Umbilical cord (tissue), 2 donors: ENCODE measurements at places on chromosomes 3 and 15.

DNA sequence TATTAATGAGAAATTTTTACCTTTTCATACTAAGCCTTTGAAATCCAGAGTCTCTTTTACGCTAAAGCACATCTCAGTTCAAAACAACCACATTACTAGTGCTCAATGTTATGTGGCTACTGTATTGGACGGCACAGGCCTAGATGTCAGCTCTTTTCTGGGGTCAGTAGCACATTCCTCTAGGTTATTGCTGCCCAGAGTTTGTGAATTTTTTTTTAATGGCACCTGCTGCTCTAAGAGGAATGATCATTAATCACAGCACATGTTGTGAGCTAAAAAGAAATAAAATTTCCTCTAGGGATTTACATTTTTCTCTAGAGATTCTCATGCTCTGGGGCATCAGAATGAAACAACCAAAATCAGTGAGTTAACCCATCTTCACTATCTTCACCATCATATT is 436.8 kb upstream of the THBS1 start:
- no peak for DNase-seq

DNA sequence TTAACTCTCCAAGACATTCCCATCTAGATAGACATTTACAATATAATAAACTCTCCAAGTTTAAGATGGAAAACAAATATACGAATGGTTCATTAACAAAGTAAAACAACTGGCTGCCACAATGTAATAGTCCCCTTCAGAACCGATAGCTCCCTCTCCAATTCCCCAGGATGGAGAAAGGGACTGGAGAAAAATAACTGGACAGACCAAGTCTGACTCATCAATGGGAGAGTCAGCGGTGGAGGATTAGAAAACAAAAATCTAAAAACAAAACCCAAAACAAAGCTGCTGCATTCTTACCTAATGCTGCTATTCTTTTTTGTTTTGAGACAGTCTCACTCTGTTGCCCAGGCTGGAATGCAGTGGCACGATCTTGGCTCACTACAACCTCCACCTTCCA is 468.1 kb downstream of the SHQ1 start:
- DNase-seq = peak; percentile 18

GRCh38 chr3:6088433-6088832 is 772.5 kb upstream of the GRM7 start:
- no peak for DNase-seq

DNA sequence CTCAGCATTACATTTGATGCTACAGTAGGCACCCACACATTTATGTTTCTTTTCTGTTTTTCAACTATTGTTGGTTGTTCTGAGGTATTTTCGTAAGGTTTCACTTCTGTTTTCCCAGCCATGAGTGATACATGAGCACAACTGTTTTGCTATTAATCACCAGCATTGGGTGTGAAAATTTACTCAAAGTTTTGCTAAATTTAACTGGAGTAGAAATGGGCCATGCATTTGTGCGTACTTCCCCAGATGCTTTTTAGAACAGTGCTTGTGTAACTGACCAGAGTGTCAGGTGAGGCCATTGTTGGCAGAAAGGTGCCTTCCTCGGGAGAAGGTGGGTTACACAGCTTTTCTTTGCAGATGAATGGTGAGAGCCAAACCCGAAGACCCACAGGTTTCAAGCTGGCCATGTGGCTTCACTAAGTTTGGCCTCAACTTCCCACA is 70.4 kb downstream of the ST6GAL1 start:
- DNase-seq = no peak

DNA sequence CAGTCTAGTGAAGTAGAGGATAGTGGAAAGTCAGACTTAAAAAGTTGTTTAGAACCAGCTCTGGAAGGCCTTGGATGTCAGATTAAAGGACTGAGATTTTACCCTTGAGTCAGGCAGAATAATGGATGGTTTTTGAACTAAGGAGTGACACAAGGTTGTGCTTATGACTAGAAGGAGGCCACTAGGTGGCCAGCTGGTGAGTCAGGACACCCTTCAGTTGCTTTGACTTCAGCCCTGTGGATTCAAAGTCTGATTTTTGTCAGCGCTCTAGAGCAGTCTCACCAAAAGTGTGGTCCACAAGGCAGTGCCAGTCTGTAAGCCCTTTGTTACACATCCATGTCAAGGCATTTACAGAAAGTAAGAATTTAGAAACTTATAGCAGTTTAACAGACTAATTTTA is 3.8 kb upstream of the GABPB1 start:
- no peak for DNase-seq

DNA sequence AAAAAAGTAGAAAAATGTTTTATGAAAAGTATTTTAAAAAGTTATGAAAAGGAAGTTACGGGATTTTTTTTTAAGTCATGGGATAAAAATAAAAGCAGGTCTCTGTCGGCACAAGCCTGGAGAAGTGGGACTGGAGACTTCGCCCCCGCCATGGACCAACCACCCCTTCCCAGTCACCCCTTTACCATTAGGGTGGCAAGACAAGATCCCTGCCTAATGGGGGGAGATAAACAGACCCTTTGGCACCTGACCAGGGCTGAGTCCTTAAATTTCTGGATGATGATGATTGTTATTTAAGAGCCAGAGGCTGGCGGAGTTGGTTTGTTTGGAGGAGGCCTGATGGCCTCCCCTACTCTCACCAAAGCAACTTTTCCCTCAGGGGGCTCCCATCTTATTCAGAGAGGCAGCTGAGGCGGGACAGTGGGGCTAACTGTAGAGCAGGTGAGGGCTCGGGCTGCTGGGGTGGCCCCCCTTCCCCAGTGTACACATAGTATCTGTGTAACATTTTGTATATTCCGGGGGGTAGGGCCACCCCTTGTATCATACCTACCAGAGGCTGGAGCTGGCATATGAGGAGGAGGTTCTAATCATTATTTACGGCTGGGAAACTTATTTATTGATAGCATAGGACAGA is 74.0 kb downstream of the ADAMTS7 start:
- DNase-seq = no peak

DNA sequence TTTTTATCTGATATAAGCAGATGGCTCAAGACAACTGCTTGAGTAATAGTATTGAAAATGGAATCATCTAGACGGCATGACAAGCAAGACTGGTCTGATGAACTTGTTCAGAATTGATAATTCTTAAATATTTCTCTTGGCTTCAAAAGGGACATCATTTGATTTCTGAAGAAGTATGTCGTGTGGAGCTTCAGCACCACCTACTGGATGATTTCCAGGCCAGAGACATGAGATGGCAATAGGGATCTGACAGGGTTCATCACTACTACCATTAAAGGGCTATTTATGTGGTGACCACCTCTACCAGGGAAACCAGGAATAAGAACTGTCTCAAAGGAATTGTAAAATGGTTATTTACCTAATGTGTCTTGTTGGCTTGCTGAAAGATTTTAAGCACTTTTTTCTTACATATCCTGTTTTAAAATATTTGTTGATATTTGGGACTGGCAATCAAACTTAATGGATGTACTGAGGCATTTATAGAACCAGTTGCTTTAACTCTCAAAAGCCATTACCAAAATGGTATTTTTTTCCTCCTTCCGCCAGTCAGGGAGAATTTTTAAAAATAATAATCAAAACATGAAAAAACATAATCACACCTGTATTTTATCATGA is 99.5 kb upstream of the FAM98B start:
- DNase-seq = peak; percentile 69

DNA sequence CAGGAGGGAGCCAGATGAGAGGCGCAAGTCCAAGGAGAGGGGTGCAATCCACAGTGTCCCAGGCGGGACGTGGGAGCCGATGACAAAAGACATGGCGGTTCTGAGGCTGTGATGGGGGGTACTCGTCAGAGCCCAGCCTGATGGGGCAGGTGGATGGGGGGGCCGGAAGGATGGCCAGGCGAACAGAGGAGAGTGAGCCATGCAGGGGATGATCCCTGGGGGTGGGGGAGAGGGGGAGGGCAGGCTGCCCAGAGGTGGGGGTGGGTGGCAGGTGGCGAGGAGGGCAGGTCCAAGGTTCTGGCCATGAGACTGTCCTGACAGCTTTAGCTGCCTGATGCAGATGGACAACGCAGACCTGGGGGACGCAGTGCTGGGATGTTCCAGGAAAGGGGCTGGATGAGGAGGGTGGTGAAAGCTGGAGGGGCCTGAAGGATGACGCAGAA is 8.9 kb upstream of the CSPG4 start:
- DNase-seq = no peak

GRCh38 chr3:1183320-1184048 is 90.7 kb downstream of the CNTN6 start:
- peak; percentile 76 for DNase-seq

DNA sequence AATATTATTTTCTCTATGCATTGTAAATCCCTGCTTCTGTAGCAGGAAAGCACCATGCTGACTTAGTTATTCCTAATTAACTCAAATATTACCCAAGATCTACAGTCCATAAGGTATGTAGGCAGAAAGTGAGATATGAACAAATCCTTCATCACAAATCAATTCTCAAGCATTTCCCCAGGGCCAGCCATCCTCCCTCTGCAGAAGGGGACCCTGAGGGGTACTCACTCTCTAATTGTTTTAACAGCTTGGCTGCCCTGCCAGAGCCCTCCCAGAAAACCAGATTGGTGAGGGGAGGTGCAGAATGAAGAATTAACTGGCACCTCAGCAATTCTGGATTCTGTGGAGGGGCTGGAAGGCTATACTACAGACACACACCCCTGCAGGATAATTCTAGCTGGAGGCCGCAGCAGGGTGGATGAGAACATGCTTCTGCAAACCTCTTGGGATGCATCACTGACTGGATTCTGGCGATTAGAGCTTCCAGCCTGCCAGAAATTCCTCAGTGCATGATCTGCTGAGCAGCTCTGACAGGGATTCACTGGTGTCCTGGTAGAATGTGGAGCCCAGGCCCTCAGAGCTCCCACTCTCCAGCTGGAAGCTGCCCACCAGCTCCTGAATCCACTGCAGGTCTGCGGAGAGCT is 88.6 kb upstream of the HERC1 start:
- DNase-seq = peak; percentile 79

- DNase-seq = no peak
Observed at GRCh38 chr3:61910732-61911131, 349.4 kb downstream of the PTPRG start.

GRCh38 chr3:150414258-150414657 is 6.2 kb downstream of the TSC22D2 start:
- peak; percentile 71 for DNase-seq

GRCh38 chr15:94297558-94297957 is 66.2 kb downstream of the MCTP2 start:
- DNase-seq = peak; percentile 43

GRCh38 chr3:143600756-143601718 is 247.2 kb downstream of the SLC9A9 start:
- DNase-seq = no peak

- DNase-seq = peak; percentile 29
Observed at GRCh38 chr3:129824926-129825541, 68.5 kb downstream of the TMCC1 start.

GRCh38 chr15:41513506-41514227 is at the start of gene LTK:
TSS of gene LTK (minus strand) at chr15:41513827. CDS start at chr15:41513709, 118 bp downstream.
- DNase-seq = peak; percentile 28

GRCh38 chr3:156252656-156253055 is 132.3 kb downstream of the KCNAB1 start:
- DNase-seq = peak; percentile 50

DNA sequence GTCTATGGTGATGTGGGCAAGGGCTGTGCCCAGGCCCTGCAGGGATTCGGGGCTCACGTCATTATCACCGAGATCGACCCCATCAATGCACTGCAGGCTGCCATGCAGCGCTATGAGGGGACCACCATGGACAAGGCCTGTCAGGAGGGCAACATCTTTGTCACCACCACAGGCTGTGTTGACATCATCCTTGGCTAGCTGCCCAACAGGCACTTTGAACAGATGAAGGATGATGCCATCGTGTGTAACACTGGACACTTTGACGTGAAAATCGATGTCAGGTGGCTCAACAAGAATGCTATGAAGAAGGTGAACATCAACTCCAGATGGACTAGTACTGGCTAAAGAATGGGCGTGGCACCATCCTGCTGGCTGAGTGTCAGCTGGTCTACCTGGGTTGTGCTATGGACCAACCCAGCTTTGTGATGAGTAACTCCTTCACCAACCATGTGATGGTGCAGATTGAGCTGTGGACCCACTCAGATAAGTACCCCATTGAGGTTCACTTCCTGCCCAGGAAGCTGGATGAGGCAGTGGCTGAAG is 6.1 kb upstream of the USP8 start:
- no peak for DNase-seq

DNA sequence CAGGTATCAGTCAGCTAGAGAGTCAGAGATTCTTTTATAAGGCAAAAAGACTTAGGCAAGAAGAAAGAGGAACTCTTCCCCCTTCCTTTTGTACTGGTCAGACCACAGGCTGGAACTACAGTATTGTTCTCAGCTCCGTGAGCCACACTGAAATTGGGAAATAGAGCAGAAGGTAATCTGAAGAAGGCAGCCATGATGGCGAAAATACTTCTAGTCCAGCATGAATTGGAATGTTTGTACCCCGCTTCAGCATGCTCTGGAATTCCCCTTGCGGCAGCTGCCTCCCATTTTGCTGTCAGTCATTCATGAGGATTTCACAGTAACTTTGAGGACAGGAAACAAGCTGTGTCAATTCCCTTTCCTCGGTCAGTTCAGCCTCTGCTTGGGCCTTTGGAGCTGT is 96.2 kb downstream of the CORO2B start:
- no peak for DNase-seq

DNA sequence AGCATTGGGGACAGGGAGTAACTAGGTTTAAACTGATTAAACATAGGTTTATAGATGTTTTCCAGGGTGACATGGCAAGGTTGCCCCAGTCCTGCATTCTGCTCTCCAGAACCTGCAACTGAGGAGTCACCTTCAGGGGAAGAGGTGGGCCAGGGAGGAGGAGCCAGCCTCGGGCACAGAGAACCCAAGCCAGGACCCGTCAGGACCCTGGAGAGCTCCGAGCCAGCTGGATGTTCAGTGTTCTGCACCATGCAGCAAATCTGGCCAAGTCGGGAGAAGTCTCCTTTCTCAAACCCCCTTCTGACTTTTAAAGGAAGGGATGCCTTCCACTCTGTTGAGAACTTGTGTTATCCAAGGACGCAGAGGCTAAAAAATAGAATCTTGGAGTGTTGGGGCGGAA is 62.1 kb upstream of the SLC6A11 start:
- DNase-seq = peak; percentile 44

- DNase-seq = no peak
Observed at GRCh38 chr15:74217907-74218885, 15.6 kb upstream of the STRA6 start.

- no peak for DNase-seq
Observed at GRCh38 chr15:73858062-73858461, 15.3 kb upstream of the TBC1D21 start.

DNA sequence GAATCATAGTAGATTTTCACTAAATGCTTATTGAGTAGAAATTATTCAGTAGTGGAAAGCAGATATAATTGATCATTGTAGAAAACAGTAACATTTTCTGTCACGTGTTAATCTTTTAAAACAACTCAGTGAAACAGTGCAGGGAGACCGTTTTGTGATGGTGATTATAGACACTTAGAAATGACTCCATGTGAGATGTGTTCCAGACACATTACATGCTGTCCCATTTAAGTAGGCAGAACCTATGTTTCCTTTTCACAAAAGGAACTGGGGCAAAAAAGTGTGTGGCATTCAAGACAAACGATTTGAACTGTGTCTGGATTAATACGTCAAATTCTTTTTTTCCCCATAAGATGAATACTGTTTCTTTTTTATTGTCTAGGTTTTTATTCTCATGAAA is 126.5 kb downstream of the TCF12 start:
- no peak for DNase-seq

- DNase-seq = peak; percentile 25
Observed at GRCh38 chr3:100023595-100023994, 90.7 kb downstream of the FILIP1L start.
